ENCODE measurements at places on chromosomes 16 and 17.

DNA sequence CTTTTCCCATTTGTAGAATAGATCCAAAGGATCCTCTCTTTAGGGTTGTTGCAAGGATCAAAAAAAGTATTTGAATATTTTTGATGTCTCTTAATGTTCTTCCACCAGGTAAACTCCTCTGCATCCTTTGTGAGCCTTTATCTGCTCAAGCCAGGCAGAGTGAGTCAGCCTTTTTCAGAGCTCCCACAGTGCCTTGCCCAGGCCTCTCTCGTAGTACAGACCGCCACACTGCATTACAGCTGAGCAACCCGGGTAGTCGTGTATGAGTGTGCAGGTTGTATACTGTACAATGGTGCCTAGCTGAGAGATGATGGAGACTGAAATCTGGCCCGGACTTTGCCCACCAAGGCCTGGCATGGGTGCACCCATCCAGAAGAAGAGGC lies 20.9 kb downstream of the RHBDL3 start:
- DNase-seq = no peak

DNA sequence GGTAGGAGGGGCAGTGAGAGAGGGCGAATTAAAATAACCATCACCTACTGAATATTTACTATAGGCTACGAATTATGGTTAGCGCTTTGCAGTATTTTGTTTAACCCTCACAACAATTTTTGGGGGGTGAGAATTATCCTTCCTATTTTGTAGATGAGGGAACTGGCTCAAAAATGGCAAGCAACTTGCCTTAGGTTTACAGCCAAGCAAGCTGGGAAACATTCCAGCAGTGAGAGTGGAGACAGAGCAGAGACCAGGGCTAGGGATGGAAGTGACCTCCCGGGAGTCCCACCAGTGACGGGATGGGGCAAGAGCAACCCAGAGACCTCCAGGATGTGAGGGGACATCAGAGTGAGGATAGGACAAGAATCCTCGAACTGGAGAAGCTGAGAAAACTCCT lies 352 bp upstream of the VMO1 start:
- DNase-seq = no peak

- DNase-seq = no peak
Observed at GRCh38 chr17:38698760-38699159, 6.3 kb upstream of the MLLT6 start.

DNA sequence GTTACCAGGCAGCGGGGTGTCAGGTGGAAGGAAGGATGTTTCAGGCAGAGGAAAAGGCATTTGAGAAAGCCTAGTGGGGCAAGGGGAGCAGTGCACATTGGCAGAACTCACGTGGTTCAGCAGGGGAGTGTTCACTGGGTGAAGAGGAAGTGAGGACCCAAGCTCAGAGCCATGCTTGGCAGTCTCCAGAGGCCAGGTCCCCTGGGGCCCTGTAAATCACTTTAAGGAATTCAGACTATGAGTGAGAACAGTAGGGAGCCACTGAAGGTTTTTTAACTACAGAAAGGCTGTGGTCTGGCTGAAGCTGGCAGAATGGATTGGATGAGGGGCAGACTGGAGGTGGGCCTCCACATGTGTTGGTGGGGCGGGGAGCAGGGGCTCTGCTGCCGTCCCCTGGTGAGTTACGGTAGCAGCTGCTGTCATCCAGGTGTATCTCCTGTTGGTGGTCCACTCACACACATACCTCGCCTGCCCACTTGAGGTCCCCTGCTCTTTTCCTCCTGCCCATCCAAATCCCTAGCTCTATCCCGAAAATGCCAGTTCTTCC lies 5.1 kb downstream of the CLEC16A start:
- no peak for DNase-seq

All from stimulated activated CD4-positive, alpha-beta T cell treated with anti-CD3 and anti-CD28 coated beads, Interleukin-1b, Interleukin-23, amount 100 ng/mL, for 1 hour (primary cell).